ENCODE measurements at places on chromosomes 16 and 17. TPM values are rescaled to one million over a fixed set of nuclear protein-coding genes. Genes with fewer than 3 reads are reported as not detected.
A peak's percentile ranks its signal among the peaks of the same experiment; 100 is the strongest.

GRCh38 chr16:89918453-89919347, at the start of gene MC1R:
TSS of gene MC1R (plus strand) at chr16:89918862. CDS start at chr16:89919259, 397 bp downstream.
- DNase-seq, result no peak

GRCh38 chr16:88685156-88686061, 898 bp downstream of the SNAI3 start:
- no peak for DNase-seq

GRCh38 chr17:63960006-63960405, 12.7 kb downstream of the SCN4A start:
- DNase-seq, result no peak

DNA sequence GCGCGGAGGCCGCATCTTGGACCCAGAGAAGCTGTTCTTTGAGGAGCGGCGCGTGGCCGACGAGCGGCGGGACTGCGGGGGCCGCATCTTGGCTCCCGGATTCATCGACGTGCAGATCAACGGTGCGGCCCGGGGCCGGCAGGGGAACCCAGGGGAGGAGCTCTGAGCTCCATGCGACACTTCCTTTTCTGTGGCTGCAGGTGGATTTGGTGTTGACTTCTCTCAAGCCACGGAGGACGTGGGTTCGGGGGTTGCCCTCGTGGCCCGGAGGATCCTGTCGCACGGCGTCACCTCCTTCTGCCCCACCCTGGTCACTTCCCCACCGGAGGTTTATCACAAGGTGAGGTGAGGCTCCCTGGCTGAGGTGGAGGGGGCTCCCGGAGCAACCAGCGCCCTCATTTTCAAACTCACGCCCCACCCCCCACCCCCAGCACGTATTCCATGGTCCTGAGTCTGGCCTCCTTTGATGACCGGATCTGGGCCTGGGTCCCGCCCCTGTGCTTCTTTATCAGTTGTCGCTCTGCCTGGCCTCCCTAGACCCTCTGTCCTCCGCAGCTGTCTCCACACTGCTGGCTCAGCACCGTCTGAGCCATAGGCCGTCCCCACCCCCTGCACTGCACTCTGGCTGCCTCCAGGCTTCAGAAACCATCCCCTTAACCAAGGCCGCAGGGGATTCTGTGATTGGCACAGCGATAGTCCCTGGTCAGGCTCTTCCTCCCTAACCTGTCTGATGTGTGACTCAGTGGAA, 787 bp downstream of the AMDHD2 start:
- DNase-seq, result peak; percentile 62

DNA sequence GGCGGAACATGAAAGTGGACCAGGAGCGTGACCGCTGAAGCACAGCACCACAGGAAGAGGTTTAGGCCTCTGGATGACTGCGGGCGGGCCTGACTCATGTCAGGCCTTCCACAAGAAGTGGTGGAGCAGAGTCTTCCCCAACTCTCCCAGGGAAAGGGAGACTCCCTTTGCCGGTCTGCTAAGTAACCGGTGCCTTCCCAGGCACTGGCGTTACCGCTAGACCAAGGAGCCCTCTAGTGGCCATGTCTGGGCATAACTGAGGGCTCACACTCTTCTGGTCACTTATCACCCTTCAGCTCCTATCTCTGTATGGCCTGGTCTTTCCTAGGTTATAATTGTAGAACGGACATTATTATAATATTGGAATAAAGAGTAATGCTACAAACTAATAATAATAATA, 1931.9 kb downstream of the TP53TG3F start:
- DNase-seq, result no peak

DNA sequence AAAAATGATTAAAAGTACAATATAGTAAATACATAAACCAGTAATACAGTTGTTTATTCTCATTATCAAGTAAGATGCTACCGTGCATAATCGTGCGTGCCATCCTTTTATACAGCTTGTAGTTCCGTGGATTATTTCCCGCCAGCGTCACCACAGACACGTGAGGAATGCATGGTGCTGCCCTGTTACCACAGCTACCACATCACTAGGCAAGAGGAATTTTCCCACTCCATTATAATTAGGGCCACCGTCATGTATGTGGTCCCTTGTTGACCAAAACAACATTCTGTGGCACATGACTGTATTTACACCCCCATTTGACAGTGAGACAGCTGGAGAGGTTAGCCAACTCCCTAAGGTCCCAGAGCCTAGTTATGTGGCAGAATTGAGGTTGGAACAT, 30.5 kb upstream of the LGALS9 start:
- DNase-seq, result no peak

DNA sequence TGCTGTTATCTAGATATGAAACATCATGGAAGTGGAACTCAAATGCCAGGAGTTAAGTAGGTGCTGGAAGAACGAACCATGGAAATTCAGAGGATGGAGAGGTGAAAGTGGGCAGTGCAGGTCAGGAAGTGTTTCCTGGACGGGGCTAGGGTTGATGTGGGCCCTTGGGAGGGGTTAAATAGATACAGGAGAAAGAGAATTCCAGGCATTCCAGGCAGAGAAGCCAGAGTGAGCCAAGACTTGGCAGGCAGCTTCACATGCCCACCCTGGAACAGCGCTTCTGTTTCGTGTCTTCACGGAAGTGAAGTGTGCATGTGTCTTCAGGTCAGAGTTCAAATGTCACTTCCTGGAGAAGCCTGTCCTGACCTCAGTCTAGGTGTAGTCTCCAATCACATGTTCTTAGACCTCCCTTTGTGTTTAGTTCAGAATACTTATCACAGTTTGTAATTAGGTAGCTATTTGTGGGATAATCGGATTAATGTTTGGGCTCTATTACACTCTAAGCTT, 41.3 kb downstream of the GP2 start:
- DNase-seq, result no peak

- DNase-seq, result no peak
Observed at GRCh38 chr16:75789237-75789636, 62.9 kb upstream of the CPHXL start.

- DNase-seq, result no peak
Observed at GRCh38 chr17:2547176-2547575, 35.5 kb upstream of the METTL16 start.

DNA sequence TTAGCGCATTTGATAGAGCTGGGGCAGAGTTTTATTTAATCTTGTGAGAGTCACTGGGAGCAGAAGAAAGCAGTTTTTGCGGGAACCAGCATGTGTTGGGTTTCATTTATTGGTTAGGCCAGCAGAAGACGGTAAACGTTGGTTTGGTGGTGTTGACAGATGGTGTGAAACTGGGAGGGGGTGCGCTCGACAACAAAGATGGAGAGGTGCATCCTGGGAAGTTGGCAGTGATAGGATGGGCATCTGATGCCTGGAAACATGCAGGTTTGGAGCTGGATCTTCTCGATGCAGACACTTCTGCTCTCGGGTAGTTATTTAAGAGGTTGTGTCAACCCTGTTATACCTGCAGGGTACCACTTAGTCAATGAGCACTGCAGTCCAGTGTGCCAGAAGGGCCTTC, 24.9 kb upstream of the CLEC18A start:
- DNase-seq, result no peak

DNA sequence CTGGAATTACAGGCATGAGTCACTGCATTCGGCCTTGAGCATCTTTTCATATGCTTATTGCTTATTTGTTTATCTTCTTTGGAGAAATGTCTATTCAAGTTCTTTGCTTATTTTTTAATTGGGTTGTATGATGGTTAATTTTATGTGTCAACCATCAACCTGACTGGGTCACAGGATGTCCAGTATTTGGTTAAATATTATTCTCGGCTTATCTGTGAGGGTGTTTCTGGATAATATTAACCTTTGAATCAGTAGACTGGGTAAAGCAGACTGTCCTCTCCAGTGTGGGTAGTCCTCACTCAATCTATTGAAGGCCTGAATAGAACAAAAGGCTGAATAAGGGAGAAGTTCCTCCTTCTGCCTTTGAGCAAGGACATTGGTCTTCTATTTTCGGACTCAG, 142.0 kb downstream of the SSH2 start:
- no peak for DNase-seq

DNA sequence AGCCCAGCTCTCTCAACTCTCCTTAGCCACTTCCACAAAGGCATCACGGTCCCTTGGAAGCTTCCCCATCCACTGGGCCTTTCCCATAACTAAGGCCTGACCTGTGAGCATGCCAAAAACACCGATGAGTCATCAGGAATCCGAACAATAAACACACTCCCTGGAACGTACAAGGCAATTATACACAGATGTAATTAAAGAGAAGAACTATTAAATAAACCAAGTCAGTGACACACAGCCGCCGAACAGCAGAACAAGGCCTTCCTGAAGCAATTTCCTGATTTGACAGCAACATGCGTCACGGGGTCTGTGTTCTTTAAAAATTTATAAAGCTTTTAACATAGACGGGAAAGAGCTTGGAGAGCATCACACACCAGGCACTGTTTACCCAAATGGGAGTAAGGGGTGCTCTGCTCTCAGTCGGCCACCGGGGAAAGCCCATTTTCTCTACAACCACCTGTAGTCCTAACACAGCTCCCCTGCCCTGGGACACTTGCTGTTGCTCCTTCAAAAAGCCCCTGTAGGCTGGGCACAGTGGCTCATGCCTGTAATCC, 29.4 kb downstream of the COG7 start:
- peak; percentile 69 for DNase-seq

- DNase-seq, result no peak
Observed at GRCh38 chr16:27426423-27427408, 24.7 kb downstream of the IL21R start.

GRCh38 chr16:87465306-87465705, 27.5 kb downstream of the ZCCHC14 start:
- peak; percentile 84 for DNase-seq

GRCh38 chr17:81250286-81251093, 11.4 kb downstream of the NDUFAF8 start:
- no peak for DNase-seq

GRCh38 chr16:84502581-84502980, 1.9 kb downstream of the MEAK7 start:
- DNase-seq, result no peak

DNA sequence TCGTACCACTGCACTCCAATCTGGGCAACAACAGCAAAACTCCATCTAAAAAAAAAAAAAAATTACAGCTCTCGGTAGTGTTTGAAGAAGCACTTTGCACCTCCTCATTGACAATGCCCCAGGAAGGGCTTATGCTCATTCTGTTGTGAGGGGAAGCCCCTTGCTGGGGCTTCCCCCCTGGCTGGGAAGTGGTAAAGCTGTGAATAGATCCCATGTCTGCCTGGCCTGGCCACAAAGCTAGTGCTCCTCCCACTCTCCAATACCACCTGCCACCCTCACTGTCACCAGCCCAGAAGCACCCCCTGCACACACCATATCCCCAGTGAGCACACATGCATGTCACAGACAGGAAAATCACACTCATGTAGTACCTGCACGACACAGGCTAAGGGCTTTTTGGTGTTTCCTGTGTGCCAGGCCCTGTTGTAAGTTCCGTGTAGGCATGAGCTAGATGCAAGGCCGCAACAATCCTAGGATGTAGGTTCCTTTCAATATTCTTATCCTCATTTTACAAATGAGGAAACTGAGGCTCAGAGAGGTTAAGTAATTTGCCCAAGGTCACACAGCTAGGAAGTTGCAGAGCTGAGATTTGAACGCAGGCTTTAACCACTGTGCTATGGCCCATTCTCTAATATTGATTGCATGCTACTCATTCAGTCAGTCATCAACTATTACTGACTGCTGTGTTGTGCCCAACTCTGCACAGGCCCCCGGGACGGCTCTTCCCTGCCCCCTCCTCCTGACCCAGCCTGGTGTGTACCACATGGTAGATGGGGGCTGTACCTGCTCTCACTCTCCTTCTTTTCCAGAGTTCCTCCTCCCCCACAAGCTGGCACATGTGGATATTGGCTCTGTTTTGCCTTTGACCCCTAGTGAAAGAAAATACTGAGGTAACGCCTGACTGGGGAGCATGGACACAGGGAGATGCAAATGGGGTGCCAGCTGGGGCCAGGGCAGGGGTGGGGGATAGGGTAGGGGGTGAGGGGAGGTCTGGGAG, 11.9 kb upstream of the COL1A1 start:
- DNase-seq, result no peak

GRCh38 chr17:80925688-80926335, 65.8 kb upstream of the CHMP6 start:
- no peak for DNase-seq

DNA sequence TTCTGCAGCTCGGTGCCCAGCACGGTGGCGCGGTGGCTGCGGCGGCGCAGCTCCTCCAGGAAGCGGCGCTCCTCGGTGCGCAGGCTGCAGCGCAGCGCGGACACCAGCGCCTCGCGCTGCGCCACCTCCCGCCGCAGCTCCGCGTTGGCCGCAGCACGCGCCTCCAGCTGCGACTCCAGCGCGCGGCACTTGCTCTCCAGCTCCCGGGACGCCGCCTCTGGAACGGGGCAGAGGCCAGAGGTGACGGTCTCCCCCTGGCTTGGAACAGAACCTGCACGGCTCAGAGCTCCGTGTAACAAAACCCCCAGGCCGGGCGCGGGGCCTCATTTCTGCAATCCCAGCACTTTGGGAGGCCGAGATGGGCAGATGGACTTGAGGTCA, 13.2 kb upstream of the CLUH start:
- DNase-seq, result peak; percentile 73

DNA sequence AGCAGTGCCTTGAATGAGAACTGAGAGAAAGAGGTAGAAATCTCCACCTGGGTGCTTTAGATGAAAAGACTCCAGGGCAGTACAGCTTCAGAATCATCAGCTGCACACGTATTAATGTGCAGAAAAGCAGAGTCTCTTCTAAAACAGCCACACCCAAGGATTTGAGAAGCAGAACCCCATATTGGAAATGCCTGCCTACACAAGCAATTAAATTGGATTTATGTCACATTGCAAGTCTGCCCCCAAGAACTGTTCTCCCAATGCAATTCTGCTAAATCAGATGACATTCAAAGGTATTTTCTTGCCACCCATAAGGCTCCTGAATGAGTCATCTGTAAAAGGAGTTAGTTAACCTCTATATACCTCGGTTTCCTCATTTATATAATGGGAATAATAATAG, 326.0 kb upstream of the C16orf82 start:
- no peak for DNase-seq

GRCh38 chr17:59707971-59708430, 547 bp downstream of the VMP1 start:
- no peak for DNase-seq

DNA sequence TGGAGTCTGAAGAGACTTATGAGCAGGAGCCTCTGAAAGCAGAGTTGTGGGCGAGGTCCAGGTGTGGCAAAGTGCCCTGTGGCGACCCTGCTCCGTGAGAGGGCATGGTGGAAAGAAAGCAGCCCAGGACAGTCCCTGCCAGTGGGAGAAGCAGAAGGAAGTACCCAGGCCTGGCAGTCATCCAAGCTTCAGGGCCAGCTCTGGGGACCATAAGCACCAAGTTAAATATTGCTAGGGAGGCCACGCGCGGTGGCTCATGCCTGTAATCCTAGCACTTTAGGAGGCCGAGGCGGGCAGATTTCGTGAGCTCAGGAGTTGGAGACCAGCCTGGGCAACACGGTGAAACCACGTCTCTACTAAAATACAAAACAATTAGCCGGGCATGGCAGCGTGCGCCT, 4.9 kb upstream of the ASGR1 start:
- peak; percentile 87 for DNase-seq

GRCh38 chr17:45431531-45432404, 902 bp downstream of the ARHGAP27 start:
- peak; percentile 98 for DNase-seq

GRCh38 chr17:42784811-42785592, 4.6 kb downstream of the WNK4 start:
- DNase-seq, result no peak

GRCh38 chr17:40349477-40349894, 15.1 kb downstream of the GJD3 start:
- no peak for DNase-seq

Gene DBF4B
- 5.2 TPM for total RNA-seq

Gene GPR139
- not detected for total RNA-seq

Gene AKAP1
- total RNA-seq, result 145 TPM

Gene CDC27
- total RNA-seq, result 54.1 TPM

Gene KCNJ2
- total RNA-seq, result 25.8 TPM

Gene ZSCAN32
- 12.5 TPM for total RNA-seq

Measured in left colon (tissue), 2 donors.